ENCODE measurements at places on chromosomes 7 and 10. TPM values are rescaled to one million over a fixed set of nuclear protein-coding genes. Genes with fewer than 3 reads are reported as not detected.

Gene FBXL13
- total RNA-seq = 0.26 TPM

Gene PDGFA
- 64.8 TPM for total RNA-seq

Gene GIMAP1
- not detected for total RNA-seq

Gene KLLN
- total RNA-seq = 0.26 TPM

DNA sequence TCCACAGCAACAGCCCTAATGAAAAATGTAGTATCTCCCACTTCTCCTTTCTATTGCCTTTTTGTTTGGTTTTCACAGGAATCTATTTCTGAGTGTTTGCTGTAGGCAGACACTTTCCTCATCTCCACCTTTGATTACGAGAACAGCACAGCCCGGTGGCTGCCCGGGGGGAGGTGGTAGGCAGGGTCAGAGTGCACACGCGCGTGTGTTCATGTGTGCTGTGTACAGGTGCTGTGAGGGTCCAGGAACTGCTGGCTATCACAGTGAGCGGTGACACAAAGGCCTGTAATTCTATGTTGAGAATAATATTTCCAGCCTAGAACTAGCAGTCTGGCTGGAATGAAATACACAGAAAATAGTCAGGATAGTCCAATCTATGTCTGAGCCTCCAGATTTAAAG, 212.8 kb downstream of the ADARB2 start:
- DNase-seq = no peak

GRCh38 chr7:151894111-151895007, 17.4 kb upstream of the PRKAG2 start:
- DNase-seq = no peak

DNA sequence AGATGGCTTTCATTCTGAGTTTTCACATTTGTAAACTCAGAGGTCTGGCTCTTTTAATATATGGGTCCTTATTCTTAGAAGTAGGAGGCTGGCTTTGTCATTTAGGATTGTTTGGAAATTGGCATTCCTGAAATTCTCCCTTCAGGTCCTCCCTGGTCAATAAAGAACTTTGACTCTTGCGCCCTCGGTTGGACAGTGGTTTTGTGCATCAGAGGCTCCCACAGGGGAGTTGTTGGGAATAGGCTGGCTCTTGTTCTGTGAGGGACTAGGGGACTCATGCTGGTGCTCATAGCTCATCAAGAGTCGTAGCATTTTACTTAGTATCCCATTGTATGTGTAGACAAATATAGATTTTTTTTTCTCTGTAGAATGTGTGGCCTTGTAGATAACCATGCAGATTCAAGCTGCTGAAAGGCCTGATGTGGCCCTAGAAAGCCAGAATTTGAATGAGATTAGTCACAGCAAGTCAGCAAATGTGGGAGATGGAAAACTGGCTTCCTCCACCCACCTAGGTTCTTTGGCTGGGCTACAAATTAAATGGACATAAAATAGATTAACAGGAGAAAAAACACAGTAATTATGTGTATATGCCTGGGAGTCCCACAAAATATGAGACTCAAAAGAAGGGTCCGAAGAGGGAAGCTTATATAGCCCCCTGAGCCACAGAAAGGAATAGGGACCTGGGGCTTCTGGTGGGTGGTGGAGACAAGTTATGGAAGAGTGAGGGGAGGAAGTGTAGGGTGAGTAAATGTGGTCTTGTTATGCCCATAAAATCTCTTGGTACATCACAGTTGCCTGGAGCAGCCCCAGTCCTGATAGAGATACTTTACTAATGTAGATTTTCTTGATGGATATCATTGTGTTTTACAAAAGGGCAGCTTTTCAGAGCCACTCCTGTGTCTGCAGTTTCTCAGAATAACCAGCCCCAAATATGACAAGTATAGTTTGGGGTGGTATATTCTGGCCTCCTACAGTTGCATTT, 94.6 kb upstream of the BTBD16 start:
- DNase-seq = no peak

GRCh38 chr7:8462309-8462708, 28.9 kb downstream of the NXPH1 start:
- DNase-seq = no peak

- peak; percentile 10 for DNase-seq
Observed at GRCh38 chr7:86814661-86815379, 171.1 kb downstream of the GRM3 start.

Data from bronchial epithelial cell (primary cell).